ENCODE measurements at places on chromosomes 5 and 9.

DNA sequence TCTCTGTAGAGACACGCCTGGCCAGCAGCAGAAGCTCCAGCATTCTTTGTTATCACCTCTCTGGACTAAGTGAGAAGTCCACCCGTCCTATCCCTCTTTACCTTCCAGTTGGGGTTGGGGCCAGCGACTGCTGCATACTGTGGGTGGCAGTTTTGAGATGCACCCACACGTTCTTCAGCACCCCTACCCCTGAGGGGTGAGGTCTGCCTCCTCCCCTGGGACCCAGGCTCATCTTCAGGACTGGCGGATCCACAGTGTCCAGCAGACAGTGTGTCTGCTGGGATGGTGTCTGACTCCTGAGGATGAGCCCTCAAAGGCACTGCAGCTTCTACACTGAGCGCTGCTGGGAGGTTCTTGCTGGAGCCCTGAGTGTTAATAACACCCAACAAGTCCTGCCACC, 78.8 kb downstream of the GADD45G start:
- no peak for DNase-seq

- DNase-seq, result no peak
These were observed 43.9 kb upstream of the GLIPR2 start for GRCh38 chr9:36092509-36093215.

- no peak for DNase-seq
These were observed 100.8 kb upstream of the PITX1 start for GRCh38 chr5:135134691-135135381.

DNA sequence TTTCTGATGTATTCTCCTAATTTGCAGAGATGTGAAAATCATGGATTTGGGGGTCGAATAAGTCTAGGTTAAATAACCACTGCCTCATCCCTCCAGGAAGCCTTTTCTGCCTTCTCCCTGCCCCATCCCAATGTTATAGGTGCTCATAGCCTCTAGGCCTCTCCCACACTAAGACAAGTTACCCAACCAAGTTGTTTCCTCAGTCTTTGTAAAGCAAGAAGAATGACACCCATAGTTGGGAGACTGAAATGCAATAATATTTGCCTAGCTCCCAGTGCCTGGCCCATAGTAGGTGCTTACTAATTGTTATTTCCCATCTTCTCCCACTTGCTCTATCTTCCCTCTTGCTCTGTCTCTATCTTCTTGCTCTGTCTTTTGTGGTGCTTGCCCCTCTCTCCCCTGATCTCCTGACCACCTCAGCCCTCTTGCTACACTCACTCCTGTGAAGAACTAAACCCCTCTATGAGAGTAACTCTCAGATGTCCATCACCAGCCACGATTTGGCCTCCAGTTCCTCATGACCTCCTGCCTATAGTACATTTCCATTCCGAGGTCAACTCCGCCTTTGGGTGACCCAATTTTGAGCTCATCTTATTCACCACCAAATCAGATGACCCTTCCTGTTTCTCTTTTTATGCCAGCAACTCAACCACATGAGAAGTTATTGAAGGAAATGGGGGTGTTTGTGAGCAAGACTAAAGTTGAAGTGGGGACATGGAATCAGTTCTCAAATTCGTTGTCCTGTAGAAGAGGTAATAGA, 7.0 kb downstream of the AFAP1L1 start:
- no peak for DNase-seq

DNA sequence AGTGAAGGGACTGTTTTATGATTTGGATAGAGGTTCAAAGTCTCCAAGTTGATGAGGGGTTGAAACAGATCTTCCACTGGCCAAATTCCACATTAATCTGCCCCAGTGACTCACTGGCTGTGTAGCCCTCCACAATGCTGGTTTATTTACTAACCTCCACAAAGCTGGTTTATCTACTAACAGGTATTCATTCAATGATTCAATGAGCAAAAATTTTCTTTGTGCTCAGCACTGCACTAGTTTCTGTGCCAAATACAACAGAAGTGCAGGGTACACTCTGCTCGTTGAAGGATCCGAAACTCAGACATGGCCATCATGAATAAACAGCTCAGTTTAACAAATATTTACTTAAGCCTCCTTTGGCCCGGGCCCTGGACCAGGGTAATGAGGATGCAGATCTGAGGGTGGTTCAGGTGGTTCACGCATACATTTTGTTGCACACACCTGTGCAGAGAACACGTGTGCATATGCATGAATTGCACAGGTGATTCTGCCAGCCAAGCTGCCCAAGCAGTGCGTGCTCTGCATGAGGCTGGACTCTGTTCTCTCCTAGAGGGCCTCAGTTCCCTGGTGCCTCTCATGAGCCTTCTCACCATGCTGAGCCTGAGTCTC, 71.0 kb downstream of the SH3PXD2B start:
- DNase-seq, result no peak

GRCh38 chr5:74369173-74369572, 271.4 kb downstream of the ENC1 start:
- no peak for DNase-seq

- DNase-seq, result no peak
These were observed 69.7 kb downstream of the SVEP1 start for GRCh38 chr9:110509792-110510191.

DNA sequence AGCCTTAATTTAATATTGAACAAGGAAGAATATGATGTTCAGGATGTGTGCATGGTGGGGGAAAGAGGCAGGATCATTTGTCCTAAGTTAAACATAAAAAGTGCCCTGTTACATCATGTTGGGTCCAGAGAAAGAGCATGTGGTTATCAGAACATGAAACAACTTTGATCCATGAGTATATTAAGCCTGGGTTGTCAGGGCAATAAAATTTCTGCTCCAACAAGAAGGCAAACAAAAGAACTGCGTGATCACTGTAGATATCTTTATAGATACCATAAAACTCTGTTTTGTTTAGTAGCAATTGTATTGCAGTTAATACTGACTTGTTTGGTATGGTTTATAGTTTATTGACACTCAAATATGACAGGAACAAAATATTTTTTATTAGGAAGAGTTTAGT, 35.2 kb downstream of the PCA3 start:
- DNase-seq, result no peak

DNA sequence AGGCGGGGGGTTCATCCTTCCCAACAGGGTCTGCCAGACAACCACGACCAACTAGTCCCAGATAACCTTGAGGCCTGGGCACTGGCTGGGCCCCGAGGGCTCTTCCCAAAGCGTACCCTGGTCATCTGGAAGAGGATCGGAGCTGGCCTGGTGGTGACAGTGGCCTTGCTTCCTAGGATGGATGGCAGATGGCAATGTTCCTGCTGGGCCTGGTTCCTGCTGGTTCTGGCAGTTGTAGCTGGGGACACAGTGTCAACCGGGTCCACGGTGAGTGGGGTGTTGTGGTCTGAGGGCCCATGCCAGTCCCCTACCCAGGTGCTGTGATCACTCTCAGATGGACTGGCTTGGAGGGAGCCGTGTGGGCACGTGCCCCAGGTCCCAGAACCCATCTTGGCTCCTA, 2.0 kb downstream of the ADAMTSL2 start:
- no peak for DNase-seq

GRCh38 chr5:95440825-95441224, 49.7 kb downstream of the FAM81B start:
- DNase-seq, result no peak

DNA sequence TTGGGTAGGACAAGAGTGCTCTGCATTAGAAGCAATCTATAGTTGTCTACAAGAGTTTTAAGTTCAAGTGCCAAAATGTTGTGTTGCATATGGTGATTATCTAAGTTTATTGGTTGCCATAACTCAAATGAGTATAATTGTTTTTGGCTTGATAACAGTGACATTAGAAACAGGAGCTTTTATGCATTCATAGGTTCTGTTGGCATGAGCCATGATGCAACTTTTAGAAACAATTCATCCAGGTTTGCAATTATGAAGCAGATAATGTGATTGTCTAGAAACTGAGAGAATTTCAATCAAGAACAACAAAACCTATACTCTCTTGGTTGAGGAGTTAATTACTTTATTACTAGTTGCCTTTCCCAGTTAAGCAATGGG, 137.0 kb downstream of the PBX3 start:
- DNase-seq, result no peak

DNA sequence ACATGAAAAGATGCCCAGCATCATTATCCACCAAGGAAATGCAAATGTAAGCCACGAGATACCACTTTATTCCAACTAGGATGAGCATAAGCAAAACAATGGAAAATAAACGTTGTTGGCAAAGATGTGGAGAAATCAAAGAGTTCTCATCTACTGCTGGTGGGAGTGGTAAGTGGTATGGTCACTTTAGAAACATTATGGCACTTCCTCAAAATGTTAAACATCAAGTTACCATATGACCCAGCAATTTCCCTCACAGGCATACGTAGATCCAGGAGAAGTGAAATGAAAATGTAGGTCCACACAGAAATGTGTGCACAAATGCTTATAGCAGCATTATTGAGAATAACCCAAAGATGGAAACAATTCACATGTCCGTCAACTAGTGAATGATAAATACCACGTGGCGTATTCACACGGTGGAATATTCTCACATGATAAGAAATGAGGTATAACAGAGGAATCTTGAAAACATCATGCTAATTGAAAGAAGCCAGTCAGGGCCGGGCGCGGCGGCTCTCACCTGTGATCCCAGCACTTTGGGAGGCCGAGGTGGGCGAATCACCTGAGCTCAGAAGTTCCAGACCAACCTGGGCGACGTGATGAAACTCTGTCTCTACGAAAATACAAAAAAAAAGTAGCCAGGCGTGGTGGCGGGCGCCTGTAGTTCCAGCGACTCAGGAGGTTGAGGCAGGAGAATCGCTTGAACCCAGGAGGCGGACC, 16.4 kb upstream of the FLT4 start:
- DNase-seq, result no peak

GRCh38 chr9:115939065-115939765, 214.4 kb upstream of the PAPPA start:
- no peak for DNase-seq

DNA sequence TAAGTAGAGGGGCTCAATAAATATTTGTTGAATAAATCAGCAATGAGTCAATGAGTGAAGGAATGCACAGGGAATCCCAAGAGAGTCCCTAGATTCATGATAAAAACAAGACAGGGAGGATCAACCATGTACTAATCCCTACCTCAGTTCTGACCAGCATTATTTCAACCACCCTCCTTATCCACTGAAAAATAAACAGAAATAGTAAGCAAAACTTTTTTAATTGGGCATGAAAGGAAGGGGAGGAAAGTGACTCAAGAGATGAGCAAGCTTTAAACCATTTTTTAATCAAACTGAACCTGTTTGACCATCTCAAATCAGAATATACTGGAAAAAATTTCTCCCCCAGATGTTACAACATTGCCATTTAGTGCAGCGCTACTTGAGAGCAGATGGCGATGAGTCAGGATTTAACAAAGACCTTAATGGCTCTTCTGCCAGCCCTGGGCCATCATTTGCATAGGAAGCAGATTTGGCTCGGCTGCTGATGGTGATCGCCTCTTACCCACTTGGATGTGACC, 194.8 kb upstream of the SLC30A5 start:
- DNase-seq, result no peak

DNA sequence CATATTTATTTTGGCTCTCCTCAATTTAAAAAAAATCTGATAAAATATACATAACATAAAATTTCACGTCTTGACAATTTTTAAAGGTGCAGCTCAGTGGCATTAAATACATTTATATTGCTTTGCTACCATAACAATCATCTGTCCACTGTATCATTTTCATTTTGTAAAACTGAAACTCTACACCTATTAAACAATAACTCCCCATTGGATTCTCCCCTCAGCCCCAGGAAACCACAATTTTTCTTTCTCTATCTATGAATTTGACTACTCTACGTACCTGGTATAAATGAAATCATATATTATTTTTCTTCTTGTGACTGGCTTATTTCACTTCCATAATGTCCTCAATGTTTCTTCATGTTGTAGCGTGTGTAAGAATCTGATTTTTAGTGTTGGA, 563.5 kb downstream of the PRR16 start:
- no peak for DNase-seq

DNA sequence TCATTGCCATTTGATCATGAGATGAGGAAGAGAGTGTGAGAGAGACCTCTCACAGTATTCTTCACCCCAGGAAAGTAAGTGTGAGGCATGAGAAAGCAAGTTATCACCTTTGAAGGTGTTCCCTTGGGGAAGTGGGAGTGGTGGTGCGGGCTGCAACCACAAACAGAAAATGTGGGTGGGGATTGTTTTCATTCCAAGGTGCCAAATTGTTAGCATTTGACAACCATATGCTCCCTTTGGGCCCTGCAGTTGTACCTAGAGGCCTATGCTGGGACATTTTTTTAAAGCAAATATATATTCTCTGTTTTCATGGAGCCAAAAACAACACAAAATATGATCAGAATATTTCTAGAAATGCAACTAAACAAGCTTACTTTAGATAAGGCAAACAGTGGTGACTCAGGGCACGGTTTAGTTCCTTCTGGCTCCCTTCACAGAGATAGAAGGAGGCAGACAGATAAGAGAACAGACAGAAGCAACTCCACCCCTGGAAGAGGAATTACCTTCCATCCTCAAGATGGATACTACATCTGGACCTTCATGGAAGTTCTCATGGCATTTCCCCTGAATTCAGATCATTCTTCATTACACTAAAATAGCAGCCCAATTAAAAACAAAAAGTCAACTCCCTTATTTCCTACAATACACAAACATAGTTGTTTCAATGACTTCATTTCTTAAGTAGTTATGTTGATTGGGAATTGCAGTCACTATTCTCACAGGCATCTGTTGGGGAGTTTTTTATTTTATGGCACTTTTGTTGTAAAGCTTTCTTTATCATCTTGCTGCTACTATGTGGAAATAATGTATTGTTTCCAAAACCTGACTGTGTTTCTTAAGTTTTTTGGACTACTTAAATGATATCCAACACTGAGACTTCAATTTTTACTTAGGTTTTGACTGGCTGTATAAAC, 416.6 kb downstream of the PLK2 start:
- DNase-seq, result no peak

GRCh38 chr9:131324736-131325679, 35.5 kb downstream of the PLPP7 start:
- no peak for DNase-seq

GRCh38 chr5:132667761-132668705, 5.8 kb upstream of the IL4 start:
- DNase-seq, result no peak

DNA sequence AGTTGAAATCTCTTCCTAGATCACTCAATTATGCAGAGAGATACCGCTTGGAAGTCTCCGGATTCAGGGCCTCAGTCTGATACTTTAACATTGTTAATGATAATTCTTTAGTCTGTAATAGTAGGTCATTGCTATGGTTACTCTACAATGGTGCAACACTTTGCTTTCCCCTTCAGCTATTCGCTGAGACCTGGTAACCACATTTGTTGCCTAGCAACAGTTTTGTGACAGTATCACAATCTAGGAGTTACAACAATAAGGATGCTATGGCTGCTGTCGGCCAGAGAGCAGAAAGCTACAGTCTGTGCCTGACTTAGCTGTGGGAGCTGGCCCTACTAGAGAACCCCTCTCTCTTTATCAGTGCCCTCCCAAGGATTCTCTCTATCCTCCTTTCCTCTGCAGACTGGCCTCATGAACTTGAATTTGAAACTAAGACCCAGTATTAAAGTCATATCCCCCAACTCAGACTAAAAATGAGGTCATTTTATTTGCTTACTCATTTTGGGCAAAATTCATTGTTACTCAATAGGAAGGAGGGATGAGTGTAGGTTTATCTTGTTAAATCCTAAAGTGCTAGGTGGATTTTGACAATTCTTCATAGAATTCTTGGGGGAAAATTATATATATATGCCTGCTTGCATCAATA, 39.3 kb downstream of the NR2F1 start:
- DNase-seq, result no peak

Data from neuronal stem cell (in vitro differentiated cells).